Stimulated activated CD4-positive, alpha-beta T cell treated with anti-CD3 and anti-CD28 coated beads, Interleukin-15, amount 100 ng/mL, for 48 hours (primary cell): ENCODE measurements at places on chromosomes 7 and 10.

GRCh38 chr10:15254808-15255648 lies 86.5 kb upstream of the NMT2 start:
- DNase-seq, result peak; percentile 10

DNA sequence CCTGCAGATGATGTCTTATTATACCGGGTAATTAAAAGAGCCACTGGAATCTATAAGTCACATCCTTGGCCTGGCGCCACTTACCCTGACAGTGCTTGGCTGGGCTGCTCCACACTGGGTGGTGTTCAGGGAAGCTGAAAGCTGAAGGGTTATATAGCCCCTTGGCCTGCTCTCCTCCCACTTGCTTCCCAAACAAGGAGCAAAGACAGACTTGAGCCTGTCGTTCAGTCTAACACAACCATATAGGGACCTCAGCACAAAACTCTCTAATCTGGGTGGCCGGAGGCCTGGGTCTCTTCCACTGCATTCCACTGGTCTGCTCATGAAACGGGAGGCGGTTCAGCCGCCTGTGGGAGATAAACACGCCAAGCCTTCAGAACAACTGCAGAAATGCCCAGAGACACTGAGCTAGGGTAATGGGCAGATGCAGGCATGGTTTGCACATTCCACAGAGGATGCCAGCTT lies at the start of gene ACTA2:
Gene ACTA2 (minus strand): TSS at position 127 of the 465 bp plus-strand sequence. CDS start 3,843 bp downstream, outside the sequence.
- DNase-seq, result no peak

DNA sequence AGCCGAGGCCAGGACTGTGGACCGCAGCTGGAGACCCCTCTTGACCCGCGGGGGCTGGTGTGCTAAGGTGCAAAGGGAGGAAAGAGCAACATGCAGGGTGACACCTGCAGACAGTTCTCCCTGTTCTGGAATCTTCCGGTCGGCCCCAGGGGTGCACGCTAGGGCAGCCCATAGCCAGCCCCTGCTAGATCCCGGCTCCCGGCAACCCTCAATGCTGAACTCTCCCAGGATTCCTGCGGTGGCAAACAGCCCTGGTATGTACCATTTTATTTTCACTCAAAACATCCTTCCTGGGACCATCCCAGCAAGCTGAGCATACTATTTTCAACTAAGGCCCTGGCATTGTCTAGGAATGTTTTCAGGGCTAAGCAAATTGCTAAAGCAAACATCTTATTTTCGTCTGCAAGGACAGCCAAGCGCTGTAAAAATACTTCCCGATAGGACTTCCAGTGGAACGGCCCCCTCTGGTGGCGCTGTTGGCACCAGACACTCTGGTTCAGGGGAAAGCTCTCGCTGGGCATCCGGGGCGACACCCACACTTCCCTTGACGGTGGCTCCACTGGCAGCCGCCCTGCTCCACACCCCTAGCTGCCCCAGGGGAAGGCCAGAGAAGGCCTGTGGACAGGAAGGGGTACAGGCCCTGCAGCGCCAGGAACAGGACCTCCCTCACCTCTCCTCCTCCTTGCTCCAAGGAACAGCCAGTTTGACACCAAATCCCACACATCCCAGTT lies 99.4 kb downstream of the CTBP2 start:
- peak; percentile 12 for DNase-seq

- DNase-seq, result no peak
Measured at GRCh38 chr10:19097151-19097550, 48.5 kb downstream of the MALRD1 start.

GRCh38 chr10:110221721-110222261 lies 14.4 kb downstream of the MXI1 start:
- peak; percentile 77 for DNase-seq

- DNase-seq, result no peak
Measured at GRCh38 chr7:97174303-97174702, 56.8 kb downstream of the SDHAF3 start.

GRCh38 chr7:91299952-91300775 lies 35.9 kb downstream of the FZD1 start:
- no peak for DNase-seq

DNA sequence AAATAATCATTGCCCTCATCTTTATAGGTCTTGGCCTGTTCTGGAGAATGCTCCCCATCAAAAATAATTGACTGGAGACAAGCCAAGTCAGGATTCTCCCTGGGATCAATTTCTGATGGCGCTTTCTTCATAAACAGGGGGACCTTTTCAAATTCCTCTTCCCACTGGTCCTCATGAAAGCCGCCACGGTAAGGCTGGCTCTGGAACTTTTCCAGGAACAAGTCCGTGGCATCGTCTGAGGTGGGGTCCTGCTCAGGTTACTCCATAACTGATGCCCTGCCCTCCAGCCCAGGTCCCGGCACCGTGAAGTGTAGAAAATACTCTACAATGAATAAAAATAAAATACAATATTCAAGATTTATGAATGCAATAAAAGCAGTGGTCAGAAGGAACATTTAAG lies 79.4 kb upstream of the IGFBP3 start:
- no peak for DNase-seq

DNA sequence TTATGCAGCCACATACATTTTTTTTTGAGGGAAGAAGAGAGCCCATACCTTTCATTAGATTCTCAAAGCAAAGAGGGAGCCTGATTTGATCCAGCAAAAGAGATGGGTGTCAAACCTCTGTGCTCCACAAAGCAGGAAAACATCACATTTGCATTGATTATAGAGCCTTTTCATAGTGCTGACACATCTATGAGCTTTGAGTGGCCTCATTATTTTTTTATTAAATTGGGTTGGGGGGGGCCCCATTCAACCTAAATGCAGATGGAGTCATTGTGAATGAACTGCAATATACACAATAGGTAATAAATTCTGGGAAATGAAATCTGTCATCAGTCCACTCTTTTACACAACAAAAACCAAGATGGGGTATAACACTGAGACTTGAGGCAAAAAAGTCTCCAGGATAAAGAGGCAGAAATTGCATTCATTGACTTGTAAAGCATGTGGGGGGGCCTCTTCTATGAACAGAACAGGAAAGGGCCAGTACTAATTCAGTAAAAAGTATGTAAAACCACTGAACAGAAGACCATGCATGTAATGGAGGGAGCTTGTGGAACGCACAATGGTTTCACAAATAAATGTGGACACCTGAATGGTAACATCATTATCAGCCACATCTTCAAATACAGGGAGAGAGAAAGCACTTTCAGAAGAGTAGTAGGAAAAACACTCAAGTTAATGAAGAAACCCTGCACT lies 17.7 kb upstream of the ASB4 start:
- no peak for DNase-seq

- no peak for DNase-seq
Measured at GRCh38 chr10:61329854-61330253, 123.3 kb downstream of the TMEM26 start.

GRCh38 chr7:23477962-23478866 lies 7.9 kb upstream of the IGF2BP3 start:
- no peak for DNase-seq

DNA sequence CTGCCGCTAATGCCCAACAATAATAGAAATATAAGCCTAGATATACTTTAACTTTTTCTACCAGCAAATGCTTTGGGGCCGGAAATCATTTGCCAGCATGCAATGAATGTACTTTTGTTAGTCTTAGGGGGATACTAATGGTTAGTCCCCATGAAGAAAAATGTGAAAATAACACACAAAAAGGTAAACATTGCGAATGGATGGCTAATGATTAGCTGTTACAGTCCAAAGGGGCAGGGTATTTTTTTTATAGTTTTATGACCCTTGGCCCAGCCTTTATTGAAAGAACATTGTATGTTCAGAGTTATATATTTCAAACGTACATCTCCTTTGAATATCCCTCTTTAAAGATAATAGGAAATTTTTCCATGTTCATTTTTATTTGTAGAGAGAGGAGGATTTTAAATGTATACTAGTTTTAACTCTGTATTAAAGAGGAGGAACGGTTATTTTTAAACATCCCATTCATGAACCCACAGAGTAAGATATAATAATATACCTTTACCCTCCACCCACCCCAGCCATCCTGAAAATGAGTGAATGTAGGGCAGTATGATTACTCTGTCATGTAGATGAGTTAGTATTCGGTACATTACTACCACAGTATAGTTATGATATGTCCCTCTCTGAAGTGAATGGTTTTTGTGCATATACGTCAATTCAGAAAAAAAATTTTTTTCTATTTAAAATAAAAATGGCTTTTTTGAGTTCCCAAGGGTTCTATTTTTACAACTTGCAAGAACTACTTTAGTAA lies 63.6 kb downstream of the ARID5B start:
- no peak for DNase-seq

GRCh38 chr10:126618466-126618865 lies 52.0 kb downstream of the C10orf90 start:
- no peak for DNase-seq

DNA sequence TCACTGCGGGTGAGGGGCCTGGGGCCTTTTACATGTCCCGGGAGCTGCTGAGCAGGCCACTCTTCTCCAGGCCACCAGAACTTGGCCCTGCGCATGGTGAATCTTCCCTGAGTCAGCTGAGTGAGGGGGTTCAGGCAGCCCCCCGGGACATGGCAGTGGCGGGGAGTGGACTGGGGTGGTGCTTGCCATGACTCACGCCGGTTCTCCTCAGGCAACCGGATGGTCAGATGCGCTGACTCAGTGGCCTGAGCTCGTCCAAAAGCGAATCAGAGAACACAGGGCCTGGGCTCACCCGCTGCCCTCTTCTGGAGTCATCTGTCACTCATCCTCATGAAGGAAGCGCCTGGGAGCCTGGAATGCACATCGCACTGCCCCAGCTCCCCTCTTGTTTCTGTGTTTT lies 33.5 kb downstream of the HTRA1 start:
- no peak for DNase-seq

GRCh38 chr10:118698421-118698820 lies 56.3 kb downstream of the CACUL1 start:
- peak; percentile 71 for DNase-seq

DNA sequence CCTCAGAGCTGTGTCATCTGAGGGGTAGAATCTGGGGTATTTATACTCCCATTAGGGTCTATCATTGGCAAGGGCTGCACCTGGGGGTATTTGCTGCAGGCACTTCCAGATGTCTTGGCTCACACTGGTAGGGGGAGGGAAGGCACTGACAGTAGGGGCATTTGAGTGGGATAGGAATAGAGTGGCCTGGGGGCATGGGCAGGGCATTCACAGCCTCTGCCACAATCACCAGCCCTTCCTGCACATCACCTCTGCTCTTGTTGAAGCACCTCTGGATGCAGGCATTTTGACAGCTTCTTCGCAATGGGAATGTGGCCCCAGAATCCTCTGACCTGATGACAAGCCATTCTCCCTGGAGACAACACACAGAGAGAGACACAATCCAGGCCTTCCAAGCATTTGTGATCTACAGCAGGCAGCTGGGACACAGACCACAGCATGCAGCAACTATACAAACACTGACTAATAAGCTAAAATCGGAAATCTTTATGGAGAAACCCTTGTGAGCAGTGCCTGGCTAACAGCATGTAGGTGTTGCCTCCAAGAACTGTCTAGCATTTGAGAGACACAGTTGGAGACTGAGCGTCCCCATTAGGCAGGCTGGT lies 178.5 kb downstream of the KCNMA1 start:
- no peak for DNase-seq

DNA sequence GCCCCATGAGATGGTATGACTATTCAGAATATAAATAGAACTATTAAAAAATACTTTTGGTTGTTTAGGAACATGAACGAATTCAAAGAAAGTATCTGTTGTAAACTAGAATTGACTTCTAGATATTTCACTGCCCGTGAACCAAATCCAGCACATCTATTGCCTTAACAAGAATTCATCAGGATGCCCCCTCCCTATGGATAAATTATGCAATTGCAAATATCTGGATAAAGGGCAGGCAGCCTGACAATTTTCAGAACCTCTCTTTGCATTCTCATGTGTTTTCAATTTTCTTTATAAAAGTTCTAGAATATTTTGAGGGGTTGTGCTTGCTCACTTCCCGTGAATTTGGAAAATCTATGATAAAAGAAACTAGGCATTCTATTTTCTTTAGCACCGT lies 822.1 kb upstream of the SORCS1 start:
- no peak for DNase-seq

DNA sequence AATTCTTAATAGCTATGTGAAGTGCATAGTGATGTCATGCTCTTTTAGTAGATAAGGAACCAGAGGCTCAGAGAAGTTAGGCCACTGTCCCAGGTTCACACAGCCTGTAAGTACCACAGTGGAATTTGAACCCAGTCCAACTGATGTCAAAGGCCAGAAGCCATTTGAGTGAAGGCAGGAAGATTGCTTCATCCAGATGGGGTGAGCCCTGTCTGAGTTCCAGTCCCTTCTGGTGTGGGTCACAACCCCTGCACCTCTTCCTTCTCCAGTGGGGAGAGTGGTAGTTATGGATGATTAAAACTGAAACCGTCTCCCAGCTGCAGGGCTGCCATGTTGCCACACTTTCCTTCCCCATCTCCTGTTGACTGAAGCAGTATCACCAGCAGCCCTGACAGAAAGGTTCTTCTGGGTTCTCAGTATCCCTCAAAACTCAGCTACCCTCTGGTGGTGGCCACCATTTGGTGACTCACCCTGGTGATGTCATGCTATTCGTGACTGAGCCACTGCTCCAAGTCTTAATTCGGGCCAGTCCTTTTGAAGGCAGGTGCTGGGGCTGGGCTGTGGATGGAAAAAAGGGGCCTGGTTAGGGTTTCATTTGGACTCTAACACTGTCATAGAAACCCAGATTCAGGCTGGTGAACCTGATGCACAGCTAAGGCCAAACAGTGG lies 1.5 kb upstream of the C10orf95 start:
- DNase-seq, result peak; percentile 67

- no peak for DNase-seq
Measured at GRCh38 chr10:81848931-81849330, 26.1 kb upstream of the NRG3 start.
